ENCODE measurements at places on chromosomes 2 and 18.

- no peak for DNase-seq
Observed at GRCh38 chr18:24817587-24818371, 357.3 kb downstream of the HRH4 start.

GRCh38 chr18:44927127-44927849, 246.6 kb downstream of the SETBP1 start:
- no peak for DNase-seq

DNA sequence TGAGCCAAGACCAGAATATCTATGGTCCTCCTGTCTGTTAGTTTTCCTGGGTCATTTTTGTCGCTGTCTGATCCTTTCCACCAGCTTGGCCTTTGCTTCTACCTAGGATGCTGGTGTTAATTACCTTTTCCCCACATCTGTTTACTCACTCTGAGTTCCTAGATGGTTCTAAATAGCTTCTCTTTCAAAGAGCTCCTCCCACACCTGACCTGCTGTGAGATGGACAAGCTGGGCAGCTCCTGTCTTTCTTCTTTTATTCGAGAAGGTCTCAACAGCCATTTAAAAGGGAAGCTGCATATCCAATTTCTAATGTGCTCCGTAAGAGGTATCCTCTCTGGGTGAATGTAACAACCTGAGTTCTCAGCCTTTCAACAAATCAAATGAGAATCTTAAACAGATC, 156.2 kb downstream of the HRH4 start:
- DNase-seq, result no peak

- no peak for DNase-seq
Observed at GRCh38 chr2:116467243-116467642, 1347.2 kb upstream of the DDX18 start.

DNA sequence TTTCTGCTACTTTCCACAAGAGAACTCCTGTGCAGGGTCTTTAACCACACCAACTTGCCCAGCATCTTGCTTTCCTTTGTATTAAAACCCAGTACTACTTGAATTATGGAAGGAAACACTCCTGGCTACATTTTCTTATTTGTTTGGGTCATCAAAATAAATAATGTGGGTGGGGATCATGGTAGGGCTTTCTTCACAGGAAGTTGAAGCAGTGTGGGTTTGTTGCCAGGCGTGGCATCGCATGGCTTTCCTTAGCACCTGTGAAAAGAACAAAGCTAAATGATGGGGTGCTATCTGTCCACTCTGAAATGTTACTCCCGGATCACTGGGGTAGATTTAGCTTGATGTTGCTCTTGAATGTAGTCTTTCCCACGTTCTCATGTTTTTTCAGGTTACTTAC, 18.7 kb downstream of the ARHGAP25 start:
- no peak for DNase-seq

GRCh38 chr2:163613266-163613731, 122.5 kb downstream of the FIGN start:
- DNase-seq, result no peak

DNA sequence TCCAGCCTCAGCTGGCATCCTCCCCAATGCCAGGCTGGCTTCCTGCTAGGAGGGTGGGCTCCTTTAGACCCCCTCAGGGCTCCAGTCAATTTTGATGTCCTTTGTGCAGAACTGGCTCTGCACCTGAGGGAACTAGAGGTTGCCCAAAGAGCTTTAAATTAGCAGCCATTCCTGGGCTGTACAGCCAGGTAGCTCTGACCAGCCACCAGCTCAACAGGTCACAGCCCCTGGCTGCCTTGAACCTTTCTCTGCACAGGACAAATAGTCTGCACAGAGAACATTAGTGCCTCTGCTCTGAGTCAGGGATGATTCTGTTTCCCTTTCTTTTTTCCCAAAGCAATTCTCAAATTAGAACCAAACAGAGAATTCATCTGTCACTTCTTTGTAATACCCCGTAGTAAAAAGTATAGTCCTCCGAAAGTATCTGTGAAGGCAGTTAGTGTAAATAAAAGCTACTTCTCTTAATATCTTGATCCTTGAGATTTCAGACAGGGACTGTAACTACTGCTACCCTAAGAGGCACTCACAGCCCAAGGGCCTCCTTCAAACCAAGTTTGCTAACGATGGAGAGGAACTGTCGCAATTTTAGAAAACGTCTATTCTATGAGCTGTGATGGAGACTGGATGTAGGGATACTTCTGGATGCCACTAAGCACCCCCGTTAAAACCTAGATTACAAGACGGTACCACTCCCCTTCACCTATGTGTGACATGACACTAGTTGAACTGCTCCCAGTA, 3.0 kb downstream of the TTC32 start:
- DNase-seq, result no peak

DNA sequence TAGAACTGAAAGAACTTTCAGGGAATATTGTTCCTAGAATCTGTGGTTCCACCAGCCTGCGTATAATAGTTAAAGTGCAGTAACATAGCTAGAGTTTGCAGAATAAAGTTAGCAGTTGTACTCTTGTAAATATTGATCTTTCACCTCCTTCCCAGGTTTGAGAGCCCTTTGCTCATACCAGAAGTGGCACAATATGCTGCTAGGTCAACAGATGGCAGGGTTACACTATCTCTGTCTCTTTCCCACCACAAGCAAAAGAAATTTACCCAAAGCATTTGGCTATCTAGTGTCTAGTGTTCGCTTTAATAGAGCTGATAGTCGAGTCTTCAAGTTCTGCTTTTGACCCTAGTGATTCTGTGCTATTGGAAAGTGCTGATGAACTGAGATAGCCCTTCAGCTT, 119.0 kb upstream of the KLHL14 start:
- no peak for DNase-seq

- DNase-seq, result no peak
Observed at GRCh38 chr2:100939445-100939844, 62.6 kb upstream of the RPL31 start.

DNA sequence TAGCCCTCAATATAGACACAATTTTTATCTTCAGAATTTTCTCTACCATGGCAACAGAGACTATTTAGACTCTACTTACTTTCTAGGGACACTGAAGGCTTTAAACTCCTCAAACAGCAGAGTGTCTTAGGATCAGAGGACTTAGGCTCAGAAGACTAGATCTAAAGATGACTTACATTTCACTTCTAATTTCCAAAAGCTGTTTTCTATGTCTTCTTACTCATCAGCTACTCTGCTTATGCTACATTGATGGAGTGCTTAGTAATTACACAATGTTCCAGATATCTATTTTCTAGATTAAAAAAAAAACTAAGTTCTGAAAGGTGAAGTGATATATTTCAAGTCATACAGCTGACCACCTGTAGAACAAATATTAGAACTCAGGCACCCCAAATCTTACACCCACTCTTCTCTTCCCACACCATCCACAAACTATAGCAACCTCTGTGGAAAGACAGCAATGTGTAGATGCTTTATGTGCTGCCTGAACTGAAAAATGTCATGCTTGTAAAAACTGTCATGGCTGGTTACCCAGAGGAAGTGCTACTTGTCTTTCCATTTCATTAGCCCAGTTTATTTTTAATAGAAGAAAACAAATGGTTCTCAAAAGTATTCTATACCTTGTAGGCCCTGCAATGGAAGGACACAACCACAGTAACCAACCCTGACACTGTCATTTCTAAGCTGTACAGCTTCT, 831.0 kb upstream of the ACVR2A start:
- DNase-seq, result no peak

- no peak for DNase-seq
Observed at GRCh38 chr2:225091336-225091735, 49.1 kb upstream of the DOCK10 start.

GRCh38 chr2:28209261-28209691, 183.4 kb upstream of the FOSL2 start:
- no peak for DNase-seq

- DNase-seq, result no peak
Observed at GRCh38 chr2:239593455-239593854, 192.6 kb upstream of the HDAC4 start.

DNA sequence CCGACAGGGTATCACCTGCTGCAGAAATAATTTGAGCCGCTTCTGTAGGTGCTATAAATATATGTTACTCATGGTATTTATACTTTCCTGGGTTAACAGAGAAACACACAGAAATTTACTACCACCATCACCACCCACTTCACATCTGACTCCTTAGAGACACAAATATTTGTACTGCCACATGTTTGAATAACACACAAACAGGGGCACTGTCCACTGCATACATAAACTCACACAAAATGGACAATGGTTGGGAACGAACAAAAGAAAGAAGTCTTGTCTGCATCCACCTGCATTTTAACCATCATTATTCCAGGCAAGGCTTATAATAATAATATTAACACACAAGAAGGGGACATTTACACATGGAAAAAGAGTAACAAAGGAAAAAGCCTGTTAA, 24.0 kb downstream of the IMMT start:
- no peak for DNase-seq

DNA sequence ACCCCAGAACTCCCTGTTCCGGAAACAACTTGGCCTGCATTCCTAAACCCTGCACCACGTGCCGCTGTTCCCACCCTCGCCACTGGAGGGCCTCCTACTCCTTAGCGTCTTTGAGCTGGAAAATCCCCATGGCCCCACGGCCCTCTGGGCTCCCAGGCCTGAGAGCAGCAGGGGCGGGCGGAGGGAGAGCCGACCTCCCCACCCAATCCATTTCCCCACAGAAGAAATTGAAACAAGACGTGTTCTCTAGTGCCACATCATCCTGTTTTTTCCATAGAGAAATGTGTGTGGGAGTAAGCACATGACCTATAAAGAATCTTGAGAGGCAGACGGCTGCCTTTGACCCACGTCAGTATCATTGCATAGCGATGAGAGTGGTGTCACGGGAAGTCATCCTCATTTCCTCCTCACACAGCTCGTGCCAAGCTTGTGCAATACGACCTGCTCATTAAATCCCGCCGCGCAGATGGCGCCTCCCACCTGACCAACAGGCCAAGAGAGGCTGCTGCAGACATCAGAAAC, 79.2 kb downstream of the LAMA1 start:
- no peak for DNase-seq

DNA sequence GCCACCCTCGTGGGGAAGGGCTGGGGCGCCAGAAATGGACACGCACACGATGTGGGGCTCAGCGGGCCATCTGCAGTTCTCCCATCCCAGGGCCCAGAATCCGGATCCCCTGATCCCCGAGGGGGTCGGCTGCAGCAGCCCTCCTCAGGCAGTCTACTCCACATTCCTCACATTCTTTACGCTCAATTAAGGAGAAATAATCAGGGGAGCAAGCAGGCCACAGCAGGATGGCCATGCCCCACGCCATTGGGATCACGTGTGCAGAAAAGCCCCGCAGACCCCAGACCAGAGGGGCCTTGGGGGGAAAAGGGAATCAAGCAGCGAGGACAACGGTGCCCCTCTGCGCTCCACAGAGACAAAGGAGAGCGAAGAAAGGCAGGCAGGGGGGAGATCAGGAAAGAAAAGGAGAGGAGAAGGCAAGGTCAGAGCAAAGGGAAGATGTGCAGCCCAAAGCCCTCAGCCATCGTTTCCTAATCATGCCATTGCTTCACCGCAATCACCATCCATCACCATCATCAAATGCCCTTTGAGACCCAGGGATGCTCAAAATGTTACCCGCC, 17.5 kb upstream of the PKDCC start:
- no peak for DNase-seq

GRCh38 chr2:159714247-159714930, 2.1 kb downstream of the MARCHF7 start:
- no peak for DNase-seq

GRCh38 chr2:98419977-98420725, 24.5 kb upstream of the INPP4A start:
- DNase-seq, result no peak

- no peak for DNase-seq
Observed at GRCh38 chr2:228675646-228676045, 494.2 kb upstream of the SPHKAP start.

GRCh38 chr2:23460228-23460627, 75.2 kb downstream of the KLHL29 start:
- no peak for DNase-seq

GRCh38 chr2:120018549-120018948, 5.7 kb downstream of the EPB41L5 start:
- no peak for DNase-seq

GRCh38 chr2:181143790-181144300, 163.4 kb downstream of the UBE2E3 start:
- no peak for DNase-seq

GRCh38 chr2:240836781-240837467, 16.9 kb upstream of the KIF1A start:
- DNase-seq, result no peak

DNA sequence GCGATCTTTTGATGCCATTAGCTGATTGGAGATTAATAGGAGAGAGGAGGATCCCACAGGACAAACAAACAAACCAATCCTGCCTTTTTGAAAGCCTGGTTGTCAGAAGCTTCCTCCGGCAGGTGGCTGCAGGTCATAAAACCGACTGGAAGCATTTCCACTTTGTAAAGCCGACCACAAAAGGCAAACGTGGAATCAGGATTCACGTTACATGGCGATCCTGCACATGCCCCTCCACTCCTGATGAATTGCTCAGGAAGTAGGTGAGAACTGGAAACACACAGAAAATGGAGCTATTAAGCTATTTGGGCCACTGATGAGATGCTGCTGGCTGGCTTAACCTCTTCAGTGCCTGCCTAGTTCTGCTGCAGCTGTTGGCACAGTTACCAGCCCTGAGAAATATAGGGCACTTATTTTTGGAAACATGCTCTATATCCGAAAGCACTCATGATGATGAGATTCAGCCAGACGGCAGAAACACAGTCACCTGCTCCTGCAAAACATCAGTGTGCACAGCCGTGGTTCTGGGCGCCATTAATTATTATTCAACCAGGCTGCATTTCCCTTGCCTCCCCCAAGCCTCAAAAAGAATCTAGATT, 110.3 kb upstream of the ST6GAL2 start:
- DNase-seq, result no peak

DNA sequence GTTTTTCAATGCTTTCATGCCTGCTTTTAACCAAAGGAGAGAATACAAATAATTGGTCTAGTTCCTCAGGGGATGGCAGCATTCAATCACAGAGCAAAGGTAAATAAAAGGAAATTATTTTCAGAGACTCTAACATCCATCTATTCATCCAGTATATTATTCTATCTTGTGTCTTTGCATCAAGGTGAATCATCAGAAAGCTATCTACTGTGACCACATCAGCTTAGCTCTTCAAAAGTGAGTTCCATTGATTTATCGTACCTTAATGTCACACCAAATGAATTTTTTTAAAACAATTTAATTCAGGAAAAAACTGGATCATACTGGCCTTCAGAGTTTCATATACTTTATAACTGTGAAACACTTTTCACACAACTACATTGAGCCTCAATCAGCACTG, 66.1 kb downstream of the CHN1 start:
- no peak for DNase-seq

- no peak for DNase-seq
Observed at GRCh38 chr2:49861821-49862220, 707.5 kb upstream of the FSHR start.

GRCh38 chr18:49178321-49178720, 227.6 kb upstream of the SMAD7 start:
- DNase-seq, result no peak

GRCh38 chr2:45898819-45899218, 247.3 kb downstream of the PRKCE start:
- no peak for DNase-seq
